Activated CD8-positive, alpha-beta memory T cell treated with anti-CD3 and anti-CD28 coated beads, Interleukin-2, amount 50 U/mL, for 4 hours (primary cell): ENCODE measurements at places on chromosomes 1 and 21.

- DNase-seq = no peak
These were observed 358.7 kb downstream of the LTN1 start for GRCh38 chr21:28633839-28634555.

- no peak for DNase-seq
These were observed 31.6 kb downstream of the ZMYND12 start for GRCh38 chr1:42424201-42424600.

DNA sequence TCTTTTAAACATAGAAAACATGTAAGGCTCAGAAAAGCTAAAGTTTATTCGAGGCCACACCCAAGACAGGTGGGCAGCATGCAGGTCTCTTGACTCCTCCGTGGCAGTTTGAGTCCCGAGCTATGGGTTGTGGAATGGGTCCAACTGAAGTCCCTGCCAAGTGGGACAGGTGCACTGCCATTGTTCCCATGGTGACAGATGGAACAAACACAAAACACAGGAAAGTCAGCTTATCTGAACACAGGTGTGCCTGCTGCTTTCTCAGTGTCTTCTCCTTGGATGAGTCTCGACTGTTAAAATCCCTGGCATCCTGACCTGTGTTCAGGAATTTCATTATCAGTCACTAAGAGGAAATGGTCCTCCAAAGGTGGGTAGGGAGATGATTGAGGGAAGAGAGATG is 99.0 kb upstream of the RAB4A start:
- no peak for DNase-seq

DNA sequence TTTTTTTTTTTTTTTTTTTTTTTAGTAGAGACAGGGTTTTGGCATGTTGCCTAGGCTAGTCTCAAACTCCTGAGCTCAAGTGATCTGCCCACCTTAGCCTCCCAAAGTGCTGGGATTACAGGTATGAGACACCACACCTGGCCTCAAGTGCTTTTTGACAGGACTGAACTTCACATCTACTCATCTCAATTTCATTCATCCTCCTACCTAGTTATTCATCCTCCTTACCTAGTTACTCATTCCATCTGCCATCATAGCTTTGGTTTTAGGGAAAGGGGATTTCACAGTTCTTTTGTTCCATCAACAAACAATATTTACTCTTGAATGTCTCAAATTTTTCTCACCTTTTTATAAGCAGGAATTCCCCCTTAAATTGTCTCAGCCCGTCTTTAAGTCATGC is 38.6 kb upstream of the RALGPS2 start:
- DNase-seq = no peak

GRCh38 chr1:227213426-227213825 is 104.9 kb downstream of the CDC42BPA start:
- DNase-seq = no peak

DNA sequence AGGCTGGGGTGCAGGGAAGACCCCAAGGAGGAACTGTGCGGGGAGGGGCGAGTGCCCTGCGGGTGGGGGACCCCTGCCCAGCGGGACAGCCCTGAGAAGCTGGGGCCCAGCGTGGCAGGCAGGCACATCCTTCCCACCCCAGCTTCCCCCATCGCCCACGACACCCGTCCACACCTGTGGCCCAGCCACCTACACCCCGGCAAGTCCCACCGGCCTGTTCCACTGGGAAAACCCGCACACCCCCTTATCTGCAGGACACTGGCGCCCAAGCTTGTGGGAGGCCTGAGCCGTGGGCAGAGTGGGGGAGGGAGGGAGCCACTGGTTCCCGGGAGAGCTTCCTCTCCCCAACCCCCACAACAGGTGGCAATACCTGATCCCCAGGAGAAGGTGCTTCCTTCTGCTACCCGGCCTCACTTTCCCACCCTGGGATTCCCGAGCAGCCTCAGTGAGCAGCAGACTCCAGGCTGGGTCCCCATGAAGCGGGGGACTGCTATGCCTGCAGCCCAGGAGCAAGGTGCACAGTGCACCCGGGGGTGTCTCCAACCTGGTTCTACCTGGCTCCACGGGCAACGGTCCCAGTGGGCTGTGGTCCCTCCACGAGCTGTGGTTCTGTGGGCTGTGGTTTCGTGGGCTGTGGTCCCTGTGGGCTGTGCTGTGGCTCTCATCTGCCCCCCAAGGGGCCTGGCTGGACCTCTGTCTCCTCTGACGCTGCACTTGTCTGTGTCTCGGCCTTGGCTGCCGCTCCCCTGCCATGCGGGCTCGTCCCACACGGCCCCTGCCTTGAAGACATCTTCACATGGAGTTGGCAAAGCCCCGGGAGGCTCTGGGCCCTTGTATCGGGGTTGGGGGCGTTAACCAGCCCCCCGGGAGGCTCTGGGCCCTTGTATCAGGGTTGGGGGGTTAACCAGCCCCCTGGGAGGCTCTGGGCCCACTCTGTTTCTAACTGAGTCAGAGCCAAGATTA is 37.8 kb upstream of the POFUT2 start:
- DNase-seq = peak; percentile 14

- no peak for DNase-seq
These were observed 68.8 kb downstream of the ITGB3BP start for GRCh38 chr1:63454269-63454668.

GRCh38 chr1:79375352-79375751 is 368.8 kb upstream of the ADGRL4 start:
- no peak for DNase-seq
